D341Med (cell line): ENCODE measurements at places on chromosomes 3 and 15.
A peak's percentile ranks its signal among the peaks of the same experiment; 100 is the strongest.

- peak; percentile 83 for DNase-seq
These were observed 24.3 kb downstream of the CACNA2D3 start for GRCh38 chr3:54146506-54147239.

GRCh38 chr3:14322001-14322400, 80.4 kb upstream of the SLC6A6 start:
- DNase-seq, result no peak

- no peak for DNase-seq
These were observed 130.3 kb downstream of the THSD4 start for GRCh38 chr15:71245588-71245987.

GRCh38 chr3:124517306-124517705, 212.9 kb upstream of the UMPS start:
- no peak for DNase-seq

- DNase-seq, result no peak
These were observed 74.0 kb upstream of the LINGO1 start for GRCh38 chr15:77706482-77707244.

DNA sequence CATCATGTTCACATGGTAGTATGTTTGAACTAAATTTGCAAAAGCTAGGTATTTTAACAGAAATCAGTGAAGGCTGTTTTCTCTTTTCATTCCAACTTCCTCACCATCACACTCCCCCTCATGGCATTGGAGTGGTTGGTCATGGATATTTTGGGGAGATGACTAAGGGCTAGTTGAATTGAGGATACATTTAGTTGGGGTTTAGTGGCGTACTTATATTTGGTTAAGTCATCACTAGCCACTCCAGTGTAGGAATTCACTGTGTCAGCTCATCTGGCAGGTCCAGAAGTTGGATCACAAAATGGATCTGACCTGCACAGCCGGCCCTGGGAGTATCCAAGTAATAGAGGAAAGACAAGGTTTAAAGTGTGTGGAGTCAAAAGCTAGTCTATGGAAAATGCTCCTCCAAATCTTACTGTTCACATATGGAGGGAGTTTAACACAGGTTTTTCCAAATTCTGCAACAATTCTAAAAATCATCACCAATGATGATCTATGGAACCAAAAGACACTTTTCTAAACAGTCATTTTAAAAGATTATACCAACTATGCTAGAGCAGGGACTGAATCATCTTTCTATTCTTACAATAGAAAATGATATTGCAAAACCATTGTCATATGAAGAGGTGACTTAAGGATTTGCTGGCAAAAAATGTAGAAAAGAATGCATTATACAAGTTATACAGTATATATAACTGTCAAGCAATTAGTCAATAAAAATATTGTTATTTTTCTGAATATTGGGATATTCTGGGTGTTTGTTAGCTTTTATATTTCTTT, 247.8 kb upstream of the PEX5L start:
- no peak for DNase-seq

DNA sequence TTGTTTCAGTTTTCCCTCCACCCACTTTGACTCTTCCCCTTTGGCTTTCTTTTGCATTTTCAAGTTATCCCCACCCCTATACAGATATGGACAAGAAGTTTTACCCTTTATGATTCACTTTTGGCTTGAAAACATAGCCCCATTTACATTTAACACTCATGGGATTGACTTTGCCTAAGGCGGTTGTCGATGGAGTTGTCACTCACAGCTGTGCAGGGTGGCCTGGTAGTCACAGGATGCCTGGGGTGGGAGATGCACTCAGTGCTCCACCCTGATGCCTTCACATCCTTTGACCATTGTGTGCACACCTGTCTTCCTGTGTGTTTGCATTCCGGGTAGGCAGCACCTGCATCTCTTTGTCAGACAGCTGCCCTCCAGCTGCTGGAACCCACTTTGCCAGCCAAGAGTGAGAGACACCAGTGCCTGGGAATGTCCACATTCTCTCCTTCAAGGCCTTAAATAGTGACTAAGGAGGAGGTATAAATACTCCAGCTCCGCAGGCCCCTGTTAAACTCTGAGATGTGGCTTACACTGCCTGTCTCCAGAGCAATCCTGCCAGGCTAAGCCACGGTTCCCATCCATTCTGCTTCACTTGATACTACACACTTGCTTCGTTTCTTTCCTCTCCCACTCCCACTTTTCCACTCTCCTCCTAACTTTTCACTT, 191.5 kb upstream of the SLC24A5 start:
- no peak for DNase-seq

DNA sequence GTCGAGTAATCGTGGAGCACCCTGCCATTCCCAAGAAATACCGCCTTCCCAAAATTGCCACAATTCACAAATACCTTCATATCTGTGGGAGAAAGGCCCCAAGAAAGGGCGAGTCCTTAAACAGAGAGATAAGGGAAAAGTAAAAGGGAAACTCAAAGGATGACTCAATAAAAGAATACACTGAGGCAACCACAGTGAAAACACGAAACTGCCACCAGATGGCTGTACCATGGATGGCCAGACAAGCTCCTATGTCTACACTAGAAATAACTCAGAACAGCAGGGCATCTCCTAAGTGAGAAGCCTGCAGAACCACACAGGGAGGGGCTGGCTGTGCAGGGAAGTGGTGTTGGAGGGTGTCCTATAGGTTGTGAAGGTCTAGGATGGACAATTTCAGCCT, 25.0 kb downstream of the SRGAP3 start:
- DNase-seq, result no peak

GRCh38 chr15:72850833-72851232, 67.3 kb upstream of the ADPGK start:
- DNase-seq, result no peak

DNA sequence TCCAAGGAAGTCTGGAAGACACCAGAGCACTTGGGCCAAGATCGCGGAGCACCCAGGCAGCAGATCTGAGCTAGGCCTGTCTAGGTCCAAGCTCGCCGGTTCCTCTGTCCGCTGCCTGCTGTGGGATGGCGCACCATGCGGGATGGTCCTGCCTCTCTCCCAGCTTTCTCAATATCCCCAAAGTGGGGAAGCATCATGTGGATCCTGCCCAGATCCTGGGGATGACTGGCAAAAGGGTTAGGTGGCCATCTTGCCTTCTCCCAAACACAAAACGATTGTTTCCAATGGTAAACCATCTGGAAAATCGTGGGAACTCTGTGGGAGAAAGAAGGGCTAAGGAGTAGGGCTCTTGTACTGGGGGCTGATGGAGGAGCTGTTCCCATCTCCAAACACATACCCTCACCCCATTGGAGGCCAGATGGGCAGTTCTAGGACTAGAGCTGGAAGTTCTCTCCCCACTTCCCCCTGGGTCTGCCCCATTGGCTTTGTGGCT, 8.9 kb downstream of the PRKCD start:
- DNase-seq, result no peak
